ENCODE measurements at places on chromosomes 3 and 15.

DNA sequence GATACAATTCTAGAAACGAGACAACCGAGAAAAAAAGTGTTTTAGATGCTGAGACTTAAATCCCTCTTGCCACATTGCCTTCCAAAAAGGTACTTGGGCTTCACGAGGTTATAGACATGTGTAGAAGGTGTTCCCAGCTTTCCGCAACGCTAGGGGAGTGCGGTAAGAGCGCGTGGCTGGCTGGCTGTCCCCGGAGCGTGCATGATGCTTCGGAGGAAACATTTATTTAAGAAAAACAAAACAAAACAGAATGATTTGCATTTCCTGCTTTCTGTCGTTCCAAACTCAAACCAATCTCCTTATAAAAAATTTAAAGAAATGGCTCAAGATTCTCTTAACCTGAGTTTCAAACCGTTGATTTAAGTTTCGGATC is 841 bp downstream of the SLC6A20 start:
- no peak for DNase-seq

GRCh38 chr3:188827103-188827502 is 344.7 kb upstream of the TPRG1 start:
- DNase-seq, result no peak

DNA sequence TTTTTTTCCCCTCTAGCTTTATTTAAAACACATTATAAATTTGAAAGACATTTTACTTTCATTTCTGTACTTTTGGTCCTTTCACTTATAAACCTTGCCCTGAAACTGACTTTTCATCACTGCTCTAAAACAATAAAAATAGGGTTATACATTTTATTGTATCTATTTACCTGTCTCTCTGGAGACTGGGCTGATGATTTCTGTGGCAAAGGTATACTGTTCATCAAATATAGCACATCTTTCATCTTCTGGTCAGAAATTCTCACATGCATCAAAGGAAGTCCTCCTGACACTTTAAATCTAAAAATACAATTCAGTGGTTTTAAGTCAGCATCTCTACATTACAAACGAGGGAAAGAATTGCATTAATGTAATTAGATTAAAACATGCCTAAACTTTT is 86.1 kb downstream of the VPS13C start:
- DNase-seq, result no peak

- peak; percentile 82 for DNase-seq
Observed at GRCh38 chr15:67091071-67091979, 25.9 kb downstream of the SMAD3 start.

DNA sequence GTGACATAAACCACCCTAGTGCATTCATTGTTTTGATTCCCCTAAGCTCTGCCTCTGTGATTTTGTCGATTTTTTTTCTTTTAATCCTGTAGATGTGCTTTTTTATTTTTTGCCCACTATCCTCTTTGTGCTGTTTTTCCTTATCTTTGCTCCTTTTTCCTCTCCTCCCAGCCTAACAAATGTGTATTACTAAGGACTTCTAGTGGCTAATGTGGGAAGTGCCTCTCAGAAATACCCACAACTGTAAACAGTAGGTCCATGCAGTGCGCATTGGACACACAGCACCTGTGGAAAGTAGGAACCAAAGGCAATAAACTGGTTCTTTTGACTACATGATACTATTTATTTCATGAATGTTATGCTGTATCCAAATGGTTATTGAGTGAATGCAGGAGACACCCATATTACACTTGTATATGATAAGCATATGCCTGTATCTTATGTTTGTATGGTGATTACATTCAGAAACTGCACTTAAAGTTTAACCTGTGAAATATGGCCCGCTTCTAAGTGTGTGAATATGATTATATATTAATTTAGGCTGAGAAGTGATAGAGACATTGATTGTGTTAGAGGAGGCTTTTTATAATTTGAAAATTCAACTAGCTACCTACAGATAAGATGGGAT is 147.8 kb downstream of the PLCL2 start:
- DNase-seq, result peak; percentile 12

GRCh38 chr3:36542186-36542585 is 161.9 kb downstream of the STAC start:
- DNase-seq, result no peak

DNA sequence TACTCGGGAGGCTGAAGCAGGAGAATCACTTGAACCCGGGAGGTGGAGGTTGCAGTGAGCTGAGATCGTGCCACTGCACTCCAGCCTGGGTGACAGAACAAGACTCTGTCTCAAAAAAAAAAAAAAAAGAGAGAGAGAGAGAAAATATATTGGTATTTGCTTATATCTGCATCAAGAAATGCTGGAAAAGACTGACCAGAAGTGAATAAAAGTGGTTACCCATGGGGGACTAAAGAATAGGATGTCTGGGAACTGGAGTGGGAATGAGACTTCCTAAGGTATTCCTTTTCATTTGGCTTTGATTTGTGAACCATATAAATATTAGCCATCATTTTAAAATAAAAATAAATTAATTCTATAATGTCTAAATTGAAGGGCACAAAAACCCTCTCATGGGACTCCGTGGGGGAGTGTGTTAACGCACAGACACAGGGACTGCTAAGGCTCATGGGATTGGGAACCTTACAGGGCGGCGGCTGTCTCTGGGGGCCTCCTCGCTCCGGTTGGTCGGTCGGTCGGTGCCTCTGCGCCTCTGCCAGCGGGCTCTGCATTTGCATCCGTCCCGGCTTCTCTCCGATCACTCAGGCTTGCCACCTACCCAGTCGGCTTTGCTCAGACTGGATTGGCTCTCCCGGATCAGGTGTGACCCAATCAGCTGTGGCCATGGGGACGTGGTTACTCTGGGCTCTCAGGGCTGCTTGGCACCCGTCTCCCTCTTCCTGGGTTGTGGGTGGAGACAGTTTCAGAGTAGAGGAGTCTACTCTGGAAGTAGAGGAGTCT is 12.7 kb upstream of the TSPAN3 start:
- DNase-seq, result peak; percentile 74

DNA sequence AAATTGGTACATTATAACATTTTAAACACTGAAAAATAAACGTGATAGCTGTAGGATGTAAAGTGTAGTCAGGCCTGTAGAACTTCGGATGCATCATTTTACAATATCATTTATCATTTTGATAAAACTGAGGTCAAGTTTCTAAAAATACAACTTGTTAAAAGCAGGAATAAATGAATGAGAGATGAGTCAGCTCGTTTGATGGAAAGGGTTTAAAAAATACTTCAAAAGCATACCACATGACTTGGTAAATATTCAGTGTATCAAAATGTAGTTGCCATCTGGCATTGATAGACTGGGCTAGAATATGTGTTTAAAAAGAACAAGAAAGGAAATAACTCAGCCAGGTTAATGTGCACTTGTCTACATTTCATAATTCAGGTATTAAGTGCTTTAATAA is 357.0 kb downstream of the TIGIT start:
- DNase-seq, result no peak

DNA sequence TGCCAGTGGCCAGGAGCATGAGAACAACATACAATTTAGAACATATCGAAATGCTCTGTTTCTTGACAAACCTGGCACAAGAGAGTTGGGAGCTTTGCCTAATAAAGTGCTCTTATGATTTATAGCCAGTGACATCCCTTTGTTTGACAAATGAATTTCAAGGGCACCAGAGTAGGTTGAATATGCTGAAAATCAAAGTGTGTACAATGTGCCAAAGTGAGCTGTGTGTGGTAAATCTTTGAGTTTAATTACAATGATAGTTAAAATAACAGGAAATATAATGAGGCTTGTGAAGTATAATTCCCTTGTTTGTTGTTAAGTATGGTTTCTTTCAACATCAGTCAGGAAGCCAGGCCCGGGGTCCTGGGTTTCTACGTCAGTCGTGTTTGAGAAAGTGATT is 211.9 kb downstream of the EBLN2 start:
- no peak for DNase-seq

GRCh38 chr3:139120086-139121056 is 75.7 kb upstream of the PRR23C start:
- DNase-seq, result no peak

All from RPMI8226 (cell line).